ENCODE measurements at places on chromosomes 1 and 21.

DNA sequence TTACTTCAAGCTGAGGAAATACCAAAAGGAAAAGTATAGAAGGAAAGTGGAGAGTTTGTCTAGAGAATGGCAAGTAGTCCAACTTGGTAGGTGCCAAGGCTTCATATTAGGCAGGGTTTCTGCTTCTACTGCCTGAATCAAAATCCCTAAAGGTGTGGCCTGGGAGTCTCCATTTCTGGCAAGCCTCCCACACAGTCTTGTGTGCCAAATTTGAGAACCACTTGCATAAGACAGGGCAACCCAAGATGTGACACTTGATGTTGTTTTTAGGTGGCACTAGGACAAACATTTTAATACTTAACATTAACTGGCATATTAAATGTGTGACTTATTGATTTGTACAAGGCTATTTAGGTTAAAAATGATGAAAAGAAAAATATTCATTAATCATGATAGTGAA is 60.1 kb downstream of the ATG4C start:
- DNase-seq, result no peak

DNA sequence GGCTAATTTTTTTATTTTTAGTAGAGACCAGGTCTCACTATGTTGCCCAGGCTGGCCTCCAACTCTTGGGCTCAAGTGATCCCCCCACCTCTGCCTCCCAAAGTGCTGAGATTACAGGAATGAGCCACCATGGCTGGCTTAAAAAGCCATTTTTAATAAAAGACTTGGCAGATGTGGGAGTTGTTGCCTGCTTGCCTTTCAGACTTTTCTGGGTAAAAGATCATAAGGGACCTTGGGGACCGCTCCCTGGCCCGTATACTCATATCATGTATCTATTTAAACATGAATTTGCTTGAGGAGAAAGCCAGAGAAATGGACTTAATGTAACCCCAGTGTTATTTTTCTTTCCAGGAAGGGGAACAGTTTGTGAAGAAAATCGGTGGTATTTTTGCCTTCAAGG is 23.4 kb upstream of the PODN start:
- DNase-seq, result no peak

DNA sequence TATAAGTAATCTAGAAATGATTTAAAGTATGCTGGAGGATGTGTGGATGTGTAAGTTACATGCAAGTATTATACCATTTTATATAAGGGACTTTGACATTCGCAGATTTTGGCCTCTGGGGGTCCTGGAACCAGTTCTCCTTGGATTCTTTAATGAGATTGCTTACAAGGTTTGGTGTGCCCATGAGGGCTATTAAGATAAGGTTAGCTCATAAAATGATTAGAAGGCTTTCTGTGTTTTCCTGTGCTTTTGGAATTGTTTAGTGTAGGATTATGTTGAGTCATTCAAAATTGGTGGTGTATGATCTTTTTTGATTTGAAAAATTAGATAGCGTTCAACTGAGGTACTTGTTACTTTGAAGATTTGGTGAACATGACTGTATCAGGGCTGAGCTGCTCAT is 5.6 kb downstream of the USP25 start:
- no peak for DNase-seq

- no peak for DNase-seq
Measured at GRCh38 chr1:221827307-221827642, 85.4 kb upstream of the DUSP10 start.

DNA sequence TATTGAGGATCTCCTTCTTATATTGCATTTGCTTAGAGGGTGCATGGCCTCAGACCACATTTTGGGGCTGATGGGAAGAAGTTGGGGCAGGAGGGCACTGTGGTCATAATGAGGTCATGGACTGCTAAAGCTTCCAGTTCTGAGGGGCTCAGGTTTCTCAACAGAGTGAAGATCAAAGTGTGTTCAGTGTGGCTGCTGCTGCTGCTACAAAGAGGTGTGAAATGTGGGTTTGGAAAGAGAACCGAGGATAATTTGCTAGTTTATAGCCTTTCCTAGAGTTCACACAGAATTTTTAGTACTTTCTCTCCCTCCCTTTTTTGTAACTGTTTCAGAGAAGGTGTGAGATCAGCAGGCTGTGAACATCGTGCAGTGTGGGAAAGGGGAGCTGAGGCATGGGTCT is 73.3 kb downstream of the CACNA1E start:
- no peak for DNase-seq

DNA sequence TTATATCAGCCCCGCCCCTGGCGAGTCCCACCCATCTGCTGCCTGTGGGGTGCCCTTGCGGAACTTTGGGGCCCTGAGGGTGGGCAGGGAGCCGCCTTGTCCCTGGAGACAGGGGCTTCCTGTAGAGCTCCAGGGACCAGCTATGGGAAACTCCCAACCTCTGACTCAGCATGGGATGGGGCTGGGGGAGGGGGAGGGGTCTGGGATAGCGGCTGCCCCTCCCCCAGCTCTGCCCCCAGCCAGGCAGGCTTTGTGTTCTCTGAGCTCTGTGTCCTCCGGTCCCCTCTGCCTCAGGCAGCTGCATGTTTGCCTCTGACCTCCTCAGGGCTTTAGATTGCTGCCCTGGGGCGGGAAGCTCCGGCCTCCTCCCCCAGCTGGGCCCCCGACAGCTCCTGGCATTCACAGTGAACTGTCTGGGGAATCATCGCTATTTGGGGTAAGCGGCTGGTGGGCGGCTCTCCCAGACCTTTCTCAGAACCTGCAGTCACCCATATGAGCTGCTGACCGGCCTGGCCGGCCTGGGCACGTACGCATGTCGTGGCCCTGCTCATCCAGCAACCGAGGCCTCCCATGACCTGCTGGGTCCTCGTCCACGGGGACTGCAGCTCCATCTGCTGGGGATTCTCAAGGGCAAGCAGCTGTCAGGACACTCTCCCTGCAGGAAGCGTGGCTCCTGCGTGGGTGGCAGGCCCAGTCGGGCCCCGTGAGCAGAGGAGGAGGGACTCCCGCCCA is 17.1 kb downstream of the ARHGEF16 start:
- DNase-seq, result no peak

DNA sequence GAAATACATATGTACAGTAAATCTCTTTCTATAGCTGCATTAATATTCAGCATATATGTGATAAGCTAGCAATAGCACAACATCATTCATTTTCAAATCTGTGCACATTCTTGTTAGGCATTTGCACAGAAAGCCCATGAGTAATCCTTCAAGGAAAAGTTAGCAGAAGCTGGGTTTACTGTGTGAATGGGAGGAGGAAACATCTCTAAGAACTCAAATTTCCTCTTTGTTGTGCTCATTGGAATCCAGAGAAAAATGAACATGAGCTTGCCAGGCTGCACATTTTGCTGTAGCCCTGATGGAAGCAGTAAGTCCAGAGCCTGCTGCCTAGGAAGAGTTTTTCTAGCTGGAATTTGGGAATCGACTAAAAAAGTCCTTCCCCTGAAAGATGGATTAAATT is 214.2 kb upstream of the FOXD3 start:
- no peak for DNase-seq

DNA sequence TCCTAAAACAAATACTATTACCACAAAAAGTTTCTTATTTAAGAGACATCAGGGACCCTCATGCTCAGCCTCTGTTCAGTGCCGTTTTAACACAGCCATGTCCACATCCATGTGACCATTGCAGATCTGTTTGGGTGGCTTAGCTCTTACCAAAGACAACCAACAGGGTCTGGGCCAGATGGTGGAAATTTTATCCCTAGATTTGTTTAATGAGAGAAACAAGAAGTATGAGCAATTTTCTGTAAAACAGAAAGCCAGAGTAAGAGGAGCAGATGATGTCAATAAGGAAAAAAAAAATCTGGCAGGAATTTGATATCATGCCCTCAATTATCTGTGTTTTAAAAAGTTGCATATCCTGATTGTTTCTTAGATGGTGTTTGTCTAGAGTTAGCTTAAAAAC is 299.9 kb downstream of the TM2D1 start:
- no peak for DNase-seq

DNA sequence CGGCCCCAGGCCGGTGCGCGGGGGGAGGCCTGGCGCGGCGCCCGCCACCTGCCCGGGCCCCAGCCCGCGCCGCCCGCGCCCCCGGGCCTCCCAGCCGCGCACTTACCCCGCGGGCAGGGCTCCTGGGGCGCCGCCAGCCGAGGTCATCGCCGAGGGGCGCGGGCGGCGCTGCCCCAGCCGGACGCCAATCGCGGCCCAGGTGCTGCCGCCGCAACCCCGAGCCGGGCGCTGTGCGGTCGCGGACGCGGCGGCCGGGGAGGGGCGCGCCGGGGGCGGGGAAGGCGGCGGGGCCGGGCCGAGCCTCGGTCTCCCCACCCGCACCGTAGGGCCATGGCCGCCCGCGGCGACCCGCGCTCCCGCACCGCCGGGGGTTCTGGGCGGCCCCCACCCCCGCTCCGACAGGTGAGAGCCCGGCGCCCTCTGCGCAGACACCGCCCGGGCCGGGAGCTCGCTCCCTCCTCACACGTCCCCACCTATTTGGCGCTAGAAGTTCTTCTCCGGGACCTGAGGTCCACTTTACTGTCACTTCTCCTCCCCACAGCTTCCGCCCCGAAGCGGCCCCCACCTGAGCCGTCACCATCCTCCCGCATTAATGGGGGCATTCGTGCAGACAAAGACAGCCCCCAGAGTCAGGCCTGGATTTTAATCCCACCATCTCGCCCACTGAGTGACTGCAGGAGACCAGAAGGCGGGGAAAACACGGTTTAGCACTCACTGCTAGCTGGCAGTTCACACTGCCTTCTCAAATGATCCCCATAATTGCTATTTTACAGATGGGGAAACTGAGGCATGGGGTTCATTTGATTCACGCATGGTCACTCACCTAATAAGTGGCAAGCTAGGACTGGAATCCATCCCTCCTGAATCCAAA is at the start of gene TTC39A:
TSS of gene TTC39A (minus strand) at position 232 of the 871 bp plus-strand sequence. CDS start at position 147, 85 bp downstream.
- DNase-seq, result no peak

DNA sequence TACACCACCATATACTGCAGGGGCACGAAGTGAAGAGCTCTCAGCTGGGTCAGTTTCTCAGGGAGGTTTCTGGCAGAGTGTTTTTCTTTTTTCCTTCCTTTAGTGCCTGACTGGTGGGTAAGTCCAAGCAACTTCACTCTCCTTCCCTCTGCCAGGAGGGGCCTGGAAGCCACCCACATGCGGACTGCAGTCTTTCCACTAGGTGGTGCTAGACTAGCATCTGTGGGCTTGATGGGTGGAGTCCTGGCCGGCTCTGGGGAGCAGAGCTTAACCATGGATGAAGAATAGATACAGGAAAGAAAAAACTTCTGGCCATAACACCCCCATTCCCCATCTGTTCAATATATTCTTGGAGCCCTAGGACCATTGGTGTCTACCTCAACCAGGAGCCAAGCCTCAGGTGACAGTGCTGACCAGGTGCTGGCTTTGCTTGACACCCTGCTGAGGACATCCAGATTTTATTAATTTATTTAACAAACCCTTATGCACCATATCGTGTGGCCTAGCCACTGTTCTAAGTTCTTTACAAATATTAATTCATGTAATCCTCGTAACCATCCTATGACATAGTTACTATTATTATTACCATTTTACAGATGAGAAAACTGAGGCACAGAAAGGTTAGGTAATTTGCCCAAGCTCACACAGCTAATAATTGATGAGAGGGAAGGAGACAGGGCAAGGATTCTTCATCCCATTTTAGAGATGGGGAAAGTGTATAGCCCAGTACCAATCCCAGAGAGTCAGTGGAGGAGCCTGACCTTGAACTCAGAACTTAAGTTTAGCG is 126.7 kb upstream of the CSF3R start:
- peak; percentile 22 for DNase-seq

DNA sequence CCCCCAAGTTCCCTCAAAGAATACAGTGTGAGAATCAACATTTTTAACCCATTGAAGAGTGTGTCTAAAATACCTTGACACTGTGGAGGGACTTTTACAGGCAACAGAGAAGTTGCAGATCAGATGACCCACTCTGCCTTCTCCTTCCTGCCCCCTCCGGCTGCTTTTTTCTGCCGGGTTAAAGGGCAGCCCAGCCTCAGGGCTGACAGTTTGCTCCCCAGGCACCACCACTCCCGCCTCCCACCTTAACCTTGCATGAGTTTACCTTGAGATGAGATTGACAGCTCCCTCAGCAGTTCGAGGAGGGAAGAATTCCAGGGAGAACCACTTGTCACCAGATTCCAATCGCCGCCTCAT is 3.2 kb downstream of the MTHFR start:
- no peak for DNase-seq

DNA sequence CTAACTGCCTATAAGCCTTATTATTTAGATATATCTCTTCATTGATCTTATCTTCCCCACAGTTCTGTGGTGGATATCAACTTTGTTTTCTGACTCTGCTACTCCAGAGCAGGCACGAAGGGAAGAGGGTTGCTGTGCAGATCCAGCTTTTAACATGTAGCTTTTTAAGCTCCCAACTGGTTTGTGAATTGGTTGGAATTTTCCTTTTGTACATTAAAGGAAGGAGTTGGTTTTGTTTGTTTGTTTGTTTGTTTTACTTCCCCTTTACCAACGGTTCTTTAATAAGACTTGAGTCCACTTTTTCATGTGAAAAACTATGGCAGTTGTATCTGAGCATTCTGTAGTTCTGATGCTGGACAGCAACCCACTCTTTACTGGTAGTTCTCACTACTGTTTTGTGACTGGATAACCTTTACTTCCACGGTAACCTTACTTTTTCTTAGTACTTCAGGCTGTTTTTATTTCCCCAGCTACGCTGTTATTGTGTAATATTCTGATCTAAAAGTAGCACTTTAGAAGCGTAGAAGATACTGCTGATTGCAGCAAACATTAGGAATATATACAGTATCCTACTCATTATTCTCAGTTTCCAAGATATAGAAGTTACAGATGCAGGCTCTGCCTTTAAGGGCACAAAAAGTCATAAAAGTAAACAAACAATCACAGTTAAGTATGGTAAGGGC is 1.6 kb downstream of the GNPAT start:
- DNase-seq, result no peak

DNA sequence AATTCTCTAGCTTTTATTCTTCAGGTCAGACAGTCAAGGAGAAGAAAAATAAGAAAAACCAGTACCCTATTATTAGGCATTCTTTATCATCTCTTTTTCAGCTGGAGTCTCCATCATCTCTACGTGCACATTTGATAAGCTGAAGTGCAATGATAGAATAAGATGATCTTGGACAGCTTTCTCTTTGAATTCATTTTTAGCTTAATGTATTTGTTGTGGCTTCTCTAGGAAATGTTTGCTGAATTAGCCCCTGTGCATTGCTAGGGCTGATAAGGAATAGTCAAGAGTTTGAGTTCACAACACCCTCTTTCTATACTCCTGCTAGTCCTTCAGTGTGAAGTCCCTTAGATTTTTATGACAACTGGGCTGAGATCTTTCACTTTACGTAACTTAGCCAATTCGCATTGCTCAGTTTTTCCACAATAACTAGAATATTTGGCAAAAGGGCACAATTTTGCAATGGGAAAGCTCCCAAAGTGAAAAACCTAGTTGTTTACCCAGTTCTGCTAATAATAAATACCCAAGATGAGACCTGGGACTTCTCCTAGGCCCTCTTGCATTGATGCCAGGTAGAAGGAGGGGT is 7.0 kb upstream of the KCNJ15 start:
- no peak for DNase-seq

GRCh38 chr1:17125756-17126237 is 6.5 kb upstream of the PADI2 start:
- DNase-seq, result peak; percentile 90
